Anterior cingulate cortex (tissue), 58 donors: ENCODE measurements at places on chromosomes 2 and 18.

- DNase-seq, result no peak
Observed at GRCh38 chr2:202023198-202023903, 10.3 kb upstream of the FZD7 start.

GRCh38 chr2:180184506-180184905 lies 177.4 kb upstream of the CWC22 start:
- DNase-seq, result no peak

DNA sequence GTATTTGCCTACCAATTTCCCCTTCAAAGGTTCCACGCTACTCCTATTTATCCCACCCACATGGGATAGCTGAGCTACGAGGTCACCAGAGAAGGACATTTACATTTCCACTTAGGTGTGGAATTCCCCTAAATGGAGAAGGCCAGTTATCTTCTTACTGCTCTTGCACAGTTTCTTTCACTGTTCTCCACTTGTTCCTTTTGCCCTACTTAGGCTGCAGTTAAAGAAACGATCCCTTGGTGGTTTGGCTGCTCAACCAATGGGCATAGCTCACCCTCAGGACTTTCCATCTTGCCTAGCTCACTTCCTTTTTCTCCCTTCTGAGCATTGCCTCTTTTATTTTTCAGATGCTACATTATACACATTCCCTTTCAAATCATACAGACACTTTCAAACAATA lies 11.2 kb upstream of the NABP1 start:
- no peak for DNase-seq

DNA sequence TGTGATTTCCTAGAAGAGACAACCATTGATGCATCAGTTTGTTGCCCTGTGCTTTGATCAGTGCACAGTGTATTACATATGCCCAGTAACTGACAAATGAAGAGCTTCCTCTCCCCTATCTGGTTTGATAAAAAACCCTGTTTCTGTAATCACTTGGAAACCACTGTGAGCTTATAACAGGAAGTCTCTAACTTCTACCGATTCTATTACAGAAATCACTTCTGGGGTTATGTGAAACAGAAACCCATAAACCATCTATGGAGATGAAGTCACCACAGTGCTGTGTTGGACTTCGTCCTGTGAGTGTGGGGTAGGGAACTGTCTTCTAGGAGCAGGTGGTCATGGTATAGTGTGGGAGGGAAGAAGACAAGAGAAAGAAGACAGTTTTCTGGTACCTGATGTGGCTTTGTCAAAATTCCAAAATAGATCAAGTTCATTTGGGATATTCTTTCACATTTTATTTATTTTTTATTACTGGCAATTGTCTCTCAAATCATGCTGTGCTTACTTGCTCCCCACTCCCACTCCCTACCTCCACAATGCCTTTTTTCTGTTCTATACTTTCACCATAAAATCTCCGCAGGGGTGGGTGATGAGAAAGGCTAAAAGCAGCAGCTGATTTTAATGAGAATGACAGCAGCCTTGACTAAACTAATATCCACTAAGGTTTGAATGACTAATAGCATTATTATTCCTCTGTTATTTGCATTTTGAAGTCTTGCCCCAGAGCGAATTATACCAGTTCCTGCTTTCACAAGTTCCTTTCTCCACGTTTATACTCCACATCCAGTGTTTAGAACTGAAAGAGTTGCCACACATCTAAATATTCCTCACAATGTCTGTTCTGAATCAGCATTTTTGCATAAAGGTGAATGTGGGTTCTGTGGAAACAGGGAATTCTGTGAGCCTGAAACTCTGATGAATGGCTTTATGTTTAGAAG lies 41.7 kb upstream of the RND3 start:
- no peak for DNase-seq
